ENCODE measurements at places on chromosomes 2 and 18.

DNA sequence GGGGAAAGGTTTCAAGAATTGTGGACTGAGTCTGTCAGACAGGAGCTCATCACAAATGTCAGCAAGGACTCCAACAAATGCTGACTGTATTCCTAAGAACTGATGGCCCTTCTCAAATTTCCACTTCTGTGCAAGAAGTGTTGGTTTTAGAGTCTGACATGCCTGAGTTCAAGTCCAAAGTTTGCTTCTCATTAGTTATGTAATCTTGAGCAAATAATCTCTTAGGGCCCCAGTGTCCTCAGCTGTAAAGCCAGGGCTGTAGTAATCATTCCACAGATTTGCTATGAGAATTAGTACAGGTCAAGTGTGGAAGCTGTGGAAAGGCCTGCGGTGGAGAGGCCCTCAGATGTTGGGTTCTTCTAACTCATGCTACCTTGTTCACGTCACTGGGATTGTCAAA is 23.9 kb downstream of the MEP1B start:
- DNase-seq, result no peak

DNA sequence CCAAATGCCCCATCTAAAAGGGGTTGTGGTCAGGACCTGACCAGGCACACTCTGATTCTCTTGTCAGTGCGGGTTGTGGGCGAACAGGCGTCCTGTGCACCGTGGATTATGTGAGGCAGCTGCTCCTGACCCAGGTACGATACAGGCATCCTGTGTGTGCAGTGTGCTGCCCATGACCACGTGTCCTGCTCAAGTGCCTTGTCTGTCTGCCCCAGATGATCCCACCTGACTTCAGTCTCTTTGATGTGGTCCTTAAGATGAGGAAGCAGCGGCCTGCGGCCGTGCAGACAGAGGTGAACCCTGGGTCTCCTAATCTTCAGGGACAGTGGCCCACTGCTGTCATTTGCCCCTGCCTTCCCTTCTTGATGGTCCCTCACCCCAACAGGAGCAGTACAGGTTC is 14.6 kb downstream of the PTPN18 start:
- DNase-seq, result no peak

DNA sequence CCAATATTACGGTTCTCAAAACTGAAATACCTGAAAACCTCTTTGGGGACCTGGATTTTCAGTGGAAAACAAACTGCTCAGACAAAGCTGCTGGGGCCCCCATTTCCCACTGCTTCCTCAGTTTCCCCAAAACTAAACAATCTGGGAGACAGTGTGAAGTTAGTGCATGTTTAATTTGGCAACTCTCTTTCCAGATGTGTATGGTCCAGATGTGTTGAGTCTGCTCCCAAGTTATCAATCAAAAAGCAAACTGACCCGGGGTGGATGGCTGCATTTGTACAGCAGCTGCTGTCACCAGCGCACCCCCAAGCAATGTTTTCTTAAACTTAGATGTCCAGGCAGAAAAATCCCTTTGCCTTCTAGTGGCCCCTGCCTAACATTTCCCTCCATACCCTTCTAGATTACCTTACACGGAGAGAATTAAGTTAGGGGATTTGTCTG is 136.9 kb downstream of the COPS8 start:
- no peak for DNase-seq

- DNase-seq, result no peak
Observed at GRCh38 chr2:20925265-20925889, 102.5 kb upstream of the LDAH start.

- no peak for DNase-seq
Observed at GRCh38 chr18:840516-840915, 28.5 kb upstream of the YES1 start.

GRCh38 chr2:118177884-118178283 is 89.6 kb downstream of the INSIG2 start:
- no peak for DNase-seq

DNA sequence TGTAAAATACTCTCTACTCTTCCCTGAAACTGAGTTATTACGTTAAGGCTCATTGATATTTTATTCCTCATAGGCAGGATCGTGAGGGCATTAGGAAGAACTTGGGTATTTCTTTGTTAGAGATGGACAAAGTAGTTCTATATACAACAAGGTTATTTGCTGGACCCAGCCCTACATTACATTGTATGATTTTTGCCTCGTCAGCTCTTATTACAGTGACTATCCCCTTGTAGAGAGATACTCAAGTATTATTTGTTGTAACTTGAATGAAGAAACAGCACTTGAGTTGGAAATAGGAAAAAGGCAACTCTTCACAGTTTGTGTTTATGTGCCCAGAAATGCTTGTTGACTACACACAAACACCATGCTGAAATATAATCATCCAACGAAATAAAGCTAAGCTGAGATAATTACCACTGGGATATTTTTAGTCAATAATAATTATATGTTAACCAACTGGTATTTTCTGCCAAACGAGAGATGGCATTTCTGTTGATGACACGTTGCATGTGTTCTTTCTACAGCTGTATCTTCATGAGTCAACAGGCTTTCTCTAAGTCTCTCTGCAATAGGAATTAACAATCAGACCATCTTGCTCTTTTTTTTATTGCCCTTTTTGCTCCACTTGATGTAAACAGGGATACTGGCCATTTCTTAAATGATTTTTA is 947.6 kb downstream of the DPP10 start:
- no peak for DNase-seq

DNA sequence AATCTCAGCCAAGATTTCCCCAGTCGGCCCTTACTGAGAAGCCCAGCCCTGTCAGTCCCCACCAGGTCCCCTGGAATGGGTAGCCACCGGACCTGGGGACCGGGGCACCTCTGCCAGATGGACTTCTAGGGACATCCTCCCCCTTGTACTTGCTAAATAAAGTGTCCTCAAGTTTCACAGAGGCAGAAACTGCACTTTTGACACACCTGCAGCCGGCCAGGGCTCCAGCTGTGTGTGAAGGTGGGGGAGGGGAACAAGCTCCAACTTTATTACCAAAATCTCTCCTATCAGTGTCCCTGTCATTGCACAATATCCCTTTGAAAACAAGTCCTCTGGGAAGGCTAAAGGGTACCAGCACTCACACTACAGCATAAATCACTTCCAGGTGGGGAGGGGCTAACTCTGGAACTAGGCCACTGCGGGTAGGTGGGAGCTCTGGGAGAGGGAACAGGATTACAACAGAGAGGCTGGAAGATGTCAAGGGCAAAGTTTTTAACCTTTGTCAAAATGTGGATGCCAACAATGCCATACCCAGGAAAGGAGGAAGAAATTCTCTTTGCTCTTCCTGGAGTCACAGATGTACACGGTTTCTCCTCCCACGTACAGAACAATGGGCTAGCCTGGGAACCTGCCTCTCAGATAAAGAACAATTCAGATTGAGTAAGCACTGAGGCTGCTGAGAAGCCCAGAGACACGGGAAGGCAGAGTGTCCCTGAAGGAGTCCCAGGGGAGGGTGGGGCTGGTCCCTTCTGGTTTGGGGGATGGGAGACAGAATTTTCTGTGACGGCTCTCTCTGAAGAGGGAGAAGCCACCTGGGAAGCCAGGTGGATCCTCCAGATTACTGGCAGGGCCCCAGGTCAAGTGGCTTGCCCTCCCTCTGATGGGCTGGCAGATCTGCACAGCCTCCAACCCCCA is 11.0 kb downstream of the SDC1 start:
- DNase-seq, result no peak

DNA sequence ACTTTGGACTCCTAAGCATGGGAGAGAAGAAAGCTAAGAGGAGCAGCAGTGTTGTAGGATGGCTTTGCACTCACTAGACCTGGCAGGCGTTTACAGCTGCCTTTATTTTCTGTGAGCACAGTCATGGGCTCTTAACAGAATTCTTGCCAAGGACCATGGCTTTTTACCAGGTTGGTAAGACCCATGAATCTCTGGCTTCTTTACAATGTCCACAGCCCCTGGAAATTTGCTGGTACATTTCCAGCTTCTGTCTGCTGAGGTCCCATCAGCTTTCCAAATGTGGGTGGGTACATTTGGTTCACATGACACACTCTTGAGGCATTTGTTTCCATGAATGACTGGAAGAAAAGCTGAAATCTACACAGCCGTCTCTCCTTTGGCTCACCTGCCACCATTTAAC is 162.7 kb downstream of the PPP1R1C start:
- no peak for DNase-seq

- DNase-seq, result no peak
Observed at GRCh38 chr2:7801212-7801611, 880.6 kb upstream of the ID2 start.

GRCh38 chr18:45538444-45538843 is 76.8 kb upstream of the SLC14A2 start:
- DNase-seq, result no peak

DNA sequence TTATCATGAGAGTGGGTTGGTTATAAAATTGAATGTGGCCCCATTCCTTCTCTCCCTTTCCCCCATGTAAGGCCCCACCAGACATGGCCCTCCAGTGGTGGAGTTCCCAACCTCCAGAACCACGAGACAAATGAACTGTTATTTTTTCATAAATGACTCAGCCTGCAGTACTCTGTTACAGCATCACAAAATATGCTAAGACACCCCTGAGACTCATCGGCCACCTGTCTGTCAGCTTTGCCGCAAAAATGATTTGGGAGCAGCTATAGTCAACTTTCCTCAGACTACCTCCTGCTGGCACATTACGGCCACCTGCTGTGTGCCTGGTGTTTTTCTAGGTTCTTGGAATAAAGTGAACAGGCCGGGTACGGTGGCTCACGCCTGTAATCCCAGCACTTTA is 21.4 kb upstream of the C1QL2 start:
- no peak for DNase-seq

DNA sequence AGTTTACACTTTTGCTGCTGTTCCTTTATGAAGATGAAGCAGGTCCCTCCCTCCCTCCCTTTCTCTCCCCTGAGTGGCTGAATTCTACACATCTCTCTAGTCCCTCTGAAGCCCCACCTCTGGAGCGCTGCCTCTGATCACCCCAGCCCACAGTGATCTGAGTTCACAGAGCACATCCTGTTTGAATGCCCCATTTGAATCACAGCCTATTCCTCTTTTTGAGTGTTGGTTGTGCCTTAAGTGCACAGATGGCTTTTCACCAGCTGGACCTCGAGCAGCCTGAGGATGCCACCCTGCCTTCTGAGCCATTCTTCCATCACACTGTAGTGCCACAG is 87.1 kb downstream of the ITGB1BP1 start:
- DNase-seq, result no peak

GRCh38 chr2:24228470-24228869 is 53.6 kb downstream of the FAM228A start:
- no peak for DNase-seq

GRCh38 chr2:226295681-226296080 is 503.9 kb downstream of the IRS1 start:
- DNase-seq, result no peak

DNA sequence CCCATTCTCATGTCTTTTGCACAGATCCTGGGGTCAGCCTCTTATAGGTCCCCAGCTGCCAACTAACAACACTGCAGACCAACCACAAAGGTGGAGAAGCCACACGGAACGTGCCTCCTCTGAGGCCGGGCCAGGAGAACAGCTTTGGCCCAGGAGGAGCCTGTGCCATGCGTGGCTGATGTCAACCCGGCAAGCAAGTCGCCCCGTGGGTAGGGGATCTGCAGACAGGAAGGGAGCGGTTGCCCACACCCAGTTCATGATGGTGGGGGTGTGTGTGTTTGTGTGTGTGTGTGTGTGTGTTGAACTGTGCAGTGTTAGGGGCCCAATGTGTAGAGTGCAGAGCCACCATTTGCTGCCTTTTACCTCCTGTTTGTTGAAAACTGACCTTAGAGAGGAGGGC is 2.4 kb upstream of the CLEC4F start:
- no peak for DNase-seq

GRCh38 chr2:233248999-233249398 is 2.5 kb upstream of the ATG16L1 start:
- DNase-seq, result no peak

- no peak for DNase-seq
Observed at GRCh38 chr2:149747456-149747855, 159.9 kb upstream of the MMADHC start.

- DNase-seq, result no peak
Observed at GRCh38 chr2:101433465-101433864, 41.4 kb downstream of the RFX8 start.

DNA sequence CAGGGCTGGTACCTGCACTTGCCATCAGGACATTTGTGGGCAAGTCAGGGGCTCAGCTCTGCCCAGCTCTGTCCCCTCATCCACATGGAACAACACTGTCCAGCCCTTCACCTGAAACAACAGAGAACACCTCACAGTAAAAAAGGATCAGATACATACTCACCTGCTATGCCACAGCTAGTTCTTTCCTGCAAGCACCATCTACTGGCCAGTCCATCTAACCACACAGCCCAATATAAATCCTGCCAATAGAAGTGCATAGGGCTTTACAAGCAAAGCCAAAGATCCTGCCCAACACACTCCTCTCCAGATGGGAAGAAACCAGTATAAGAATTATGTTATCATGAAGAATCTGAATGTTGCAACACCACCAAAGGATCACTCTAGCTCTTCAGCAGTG is 52.2 kb upstream of the GALNT13 start:
- no peak for DNase-seq

GRCh38 chr2:144438801-144439631 is 80.9 kb downstream of the ZEB2 start:
- DNase-seq, result no peak

- no peak for DNase-seq
Observed at GRCh38 chr2:191226196-191226595, 19.0 kb upstream of the MYO1B start.

DNA sequence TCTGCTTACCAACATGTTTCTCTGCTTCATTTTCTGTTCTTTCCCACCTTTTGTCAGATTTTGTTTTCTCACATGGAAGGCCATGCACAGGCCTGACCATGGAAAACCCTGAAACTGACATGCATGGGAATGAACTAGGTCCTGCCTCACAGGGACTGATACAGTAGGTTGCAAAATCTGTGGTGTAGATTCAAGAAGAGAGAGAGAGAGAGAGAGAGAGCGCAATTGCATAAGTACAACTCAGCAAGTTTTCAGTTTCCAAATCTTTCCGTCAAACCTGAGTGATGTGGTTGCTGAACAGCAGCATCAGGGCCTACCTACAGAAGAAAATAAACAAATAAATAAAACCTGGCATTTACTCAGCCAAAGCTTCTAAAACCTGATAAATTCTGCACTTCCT is 87.5 kb upstream of the RNF152 start:
- no peak for DNase-seq

DNA sequence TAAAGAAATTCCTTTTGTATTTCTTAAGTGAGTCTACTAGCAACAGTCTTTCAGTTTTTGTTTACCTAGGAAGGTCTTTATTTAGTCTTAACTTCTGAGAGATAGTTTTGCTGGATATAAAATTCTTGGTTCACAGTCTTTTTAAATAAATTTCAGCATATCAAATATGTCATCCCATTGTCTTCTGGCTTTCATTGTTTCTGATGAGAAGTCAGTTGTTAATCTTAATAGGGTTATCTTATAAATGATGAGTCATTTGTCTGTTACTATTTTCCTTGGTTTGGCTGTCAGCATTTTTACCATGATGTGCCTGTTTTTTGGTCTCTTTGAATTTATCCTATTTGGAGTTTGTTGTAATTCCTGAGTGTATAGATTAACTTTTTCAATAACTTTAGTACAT is 129.3 kb downstream of the FAM210A start:
- DNase-seq, result no peak

DNA sequence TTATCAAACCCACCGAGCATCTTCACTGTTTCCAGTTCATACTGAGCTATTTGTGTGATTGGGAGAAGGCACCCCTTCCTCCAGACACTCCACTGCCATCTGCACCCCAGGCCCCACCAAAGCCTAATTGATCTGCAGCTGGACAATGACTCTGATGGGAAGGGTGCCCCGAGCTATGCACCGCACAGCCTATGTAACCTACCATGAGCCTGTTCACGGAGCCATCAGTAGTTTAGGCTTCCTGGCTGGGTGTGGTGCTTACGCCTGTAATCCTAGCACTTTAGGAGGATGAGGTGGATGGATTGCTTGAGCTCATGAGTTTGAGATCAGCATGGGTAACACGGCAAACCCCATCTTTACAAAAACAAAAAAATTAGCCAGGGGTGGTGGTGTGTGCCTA is 17.8 kb upstream of the ASAP2 start:
- no peak for DNase-seq
